ENCODE measurements at places on chromosomes 7 and 10. TPM values are rescaled to one million over a fixed set of nuclear protein-coding genes. Genes with fewer than 3 reads are reported as not detected.

GRCh38 chr7:155355745-155356144 is 58.1 kb downstream of the INSIG1 start:
- H3K4me3 ChIP-seq = no peak overlapping the region
- no peaks in the 10 kb centered on the region for H3K4me1 ChIP-seq
- H3K36me3 ChIP-seq = no peaks in the 10 kb centered on the region
- H3K27me3 ChIP-seq = peaks cover 46% of the 10 kb centered on the region
- DNase-seq = peak; percentile 34
- H3K27ac ChIP-seq = no peak overlapping the region

DNA sequence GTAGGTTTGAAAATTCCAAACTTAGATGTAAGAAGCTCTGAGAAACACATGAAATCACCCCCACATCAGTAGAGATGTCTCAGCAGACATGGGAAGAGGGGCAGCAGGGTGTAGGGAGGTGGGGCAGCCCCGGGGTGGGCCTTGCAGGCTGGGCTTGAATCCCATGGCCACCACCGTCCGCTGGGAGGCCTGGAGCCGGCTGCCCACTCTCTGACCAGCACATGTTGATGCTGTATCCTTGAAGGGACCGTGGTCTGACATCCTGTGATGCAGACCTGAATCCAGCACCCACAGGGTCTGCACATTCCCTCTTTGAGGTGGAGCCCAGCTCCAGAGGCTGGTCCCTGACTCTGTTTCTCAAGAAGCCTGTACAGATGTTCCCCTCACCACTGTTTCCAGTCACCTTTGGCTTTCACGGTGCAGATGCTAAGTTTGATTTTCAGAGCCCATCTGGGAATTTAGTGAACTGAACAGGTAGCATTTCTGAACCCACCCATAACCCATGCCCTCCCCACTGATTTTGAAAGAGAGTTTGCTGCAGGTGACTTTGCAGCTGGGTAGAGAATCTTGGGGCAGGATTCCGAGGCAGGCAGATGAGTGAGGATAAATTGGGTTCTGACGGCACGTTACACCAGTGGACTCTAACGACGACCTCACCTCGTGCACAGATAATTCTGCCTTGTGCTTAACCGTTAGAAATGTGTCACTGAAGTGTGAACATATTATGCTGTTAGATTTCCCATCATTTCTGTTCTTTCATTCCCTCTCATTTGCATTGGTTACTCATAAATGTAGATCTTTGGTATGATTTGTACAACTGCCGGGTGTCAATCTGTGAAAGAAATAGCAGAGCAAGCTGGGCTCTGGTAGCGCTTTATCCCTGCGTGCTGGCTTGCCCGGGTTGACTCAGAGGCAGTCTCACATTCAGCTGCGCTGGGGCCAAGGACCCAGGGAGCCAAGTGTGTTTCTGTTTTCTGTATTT is 45.7 kb downstream of the IKZF1 start:
- no peaks in the 10 kb centered on the region for H3K4me1 ChIP-seq
- no peaks in the 10 kb centered on the region for H3K27me3 ChIP-seq
- no peak for DNase-seq
- H3K4me3 ChIP-seq = no peak overlapping the region
- no peaks in the 10 kb centered on the region for H3K36me3 ChIP-seq
- H3K27ac ChIP-seq = peak overlapping the region; percentile 49

- H3K27me3 ChIP-seq = no peaks in the 10 kb centered on the region
- DNase-seq = no peak
- H3K27ac ChIP-seq = peak overlapping the region; percentile 8
- H3K36me3 ChIP-seq = no peaks in the 10 kb centered on the region
Measured at GRCh38 chr10:30985512-30985911, 46.2 kb downstream of the ZNF438 start.

GRCh38 chr10:50577681-50578350 is 45.9 kb downstream of the SGMS1 start:
- DNase-seq = no peak
- H3K36me3 ChIP-seq = no peaks in the 10 kb centered on the region
- no peak overlapping the region for H3K4me3 ChIP-seq
- peaks cover 21% of the 10 kb centered on the region for H3K4me1 ChIP-seq
- no peaks in the 10 kb centered on the region for H3K27me3 ChIP-seq
- peak overlapping the region; percentile 21 for H3K27ac ChIP-seq

DNA sequence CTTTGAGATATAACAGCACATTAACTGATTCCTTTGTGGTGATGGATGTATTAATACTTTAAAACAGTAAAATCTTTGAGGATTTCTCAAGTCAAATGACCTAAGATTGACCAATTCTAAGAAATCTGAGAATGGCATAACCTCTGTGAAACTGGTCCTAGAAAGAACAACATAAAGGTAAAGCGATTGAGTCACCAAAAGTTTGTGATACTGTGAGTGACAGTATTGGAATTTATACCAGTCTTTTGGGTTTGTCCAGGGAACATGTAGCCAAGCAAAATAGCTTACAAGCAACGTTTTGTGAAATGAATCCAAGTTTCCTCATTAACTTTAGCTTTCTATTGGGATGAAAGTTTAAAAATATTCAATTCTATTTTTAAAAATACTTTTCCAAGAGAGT is 157.4 kb upstream of the TMEM196 start:
- H3K27ac ChIP-seq = no peak overlapping the region
- no peaks in the 10 kb centered on the region for H3K4me1 ChIP-seq
- no peaks in the 10 kb centered on the region for H3K27me3 ChIP-seq
- DNase-seq = no peak

- DNase-seq = no peak
- H3K4me3 ChIP-seq = no peak overlapping the region
- no peaks in the 10 kb centered on the region for H3K36me3 ChIP-seq
- H3K4me1 ChIP-seq = peaks cover 5% of the 10 kb centered on the region
- H3K27ac ChIP-seq = no peak overlapping the region
Measured at GRCh38 chr7:29883462-29884398, 77.4 kb downstream of the WIPF3 start.

- peaks cover 17% of the 10 kb centered on the region for H3K36me3 ChIP-seq
- DNase-seq = no peak
- no peak overlapping the region for H3K27ac ChIP-seq
- H3K4me1 ChIP-seq = no peaks in the 10 kb centered on the region
- no peaks in the 10 kb centered on the region for H3K27me3 ChIP-seq
- H3K4me3 ChIP-seq = no peak overlapping the region
Measured at GRCh38 chr7:117190746-117191435, 132.0 kb downstream of the WNT2 start.

DNA sequence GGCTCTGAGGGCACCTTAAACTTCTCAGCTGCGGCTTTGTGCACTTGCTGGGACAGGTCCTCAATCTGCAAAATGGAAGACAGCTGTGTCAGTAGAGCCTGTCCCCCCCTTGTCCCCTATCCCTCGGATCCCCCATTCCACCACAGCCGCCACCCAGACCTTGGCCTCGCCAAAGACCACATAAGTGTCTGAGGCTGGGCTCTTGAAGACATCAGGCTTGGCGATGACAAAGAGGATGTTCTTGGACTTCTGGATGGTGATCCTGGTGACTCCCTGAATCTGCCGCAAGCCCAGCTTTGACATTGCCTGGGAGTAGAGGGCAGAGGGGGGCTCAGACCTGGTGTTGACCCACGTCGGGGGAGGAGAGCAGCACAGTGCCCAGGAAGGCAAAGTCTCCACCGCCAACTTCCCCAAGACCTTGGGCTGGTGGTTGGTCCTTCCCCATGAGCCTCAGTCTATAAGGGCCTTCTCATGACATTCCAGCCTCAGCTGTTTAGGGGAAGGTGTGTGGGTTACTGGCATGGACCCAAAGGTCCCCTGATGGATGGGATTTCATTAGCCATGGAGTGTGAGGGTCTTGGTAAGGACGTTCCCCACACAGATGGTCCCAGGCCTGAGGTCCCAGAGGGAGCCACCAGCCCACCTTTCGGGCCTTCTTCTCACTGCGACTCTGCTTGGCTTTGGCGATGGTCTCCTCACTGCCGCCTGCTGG is 7.7 kb downstream of the NACAD start:
- H3K27me3 ChIP-seq = no peaks in the 10 kb centered on the region
- no peak for DNase-seq
- H3K36me3 ChIP-seq = peaks cover 11% of the 10 kb centered on the region
- H3K27ac ChIP-seq = no peak overlapping the region
- no peaks in the 10 kb centered on the region for H3K4me1 ChIP-seq
- H3K4me3 ChIP-seq = no peak overlapping the region

DNA sequence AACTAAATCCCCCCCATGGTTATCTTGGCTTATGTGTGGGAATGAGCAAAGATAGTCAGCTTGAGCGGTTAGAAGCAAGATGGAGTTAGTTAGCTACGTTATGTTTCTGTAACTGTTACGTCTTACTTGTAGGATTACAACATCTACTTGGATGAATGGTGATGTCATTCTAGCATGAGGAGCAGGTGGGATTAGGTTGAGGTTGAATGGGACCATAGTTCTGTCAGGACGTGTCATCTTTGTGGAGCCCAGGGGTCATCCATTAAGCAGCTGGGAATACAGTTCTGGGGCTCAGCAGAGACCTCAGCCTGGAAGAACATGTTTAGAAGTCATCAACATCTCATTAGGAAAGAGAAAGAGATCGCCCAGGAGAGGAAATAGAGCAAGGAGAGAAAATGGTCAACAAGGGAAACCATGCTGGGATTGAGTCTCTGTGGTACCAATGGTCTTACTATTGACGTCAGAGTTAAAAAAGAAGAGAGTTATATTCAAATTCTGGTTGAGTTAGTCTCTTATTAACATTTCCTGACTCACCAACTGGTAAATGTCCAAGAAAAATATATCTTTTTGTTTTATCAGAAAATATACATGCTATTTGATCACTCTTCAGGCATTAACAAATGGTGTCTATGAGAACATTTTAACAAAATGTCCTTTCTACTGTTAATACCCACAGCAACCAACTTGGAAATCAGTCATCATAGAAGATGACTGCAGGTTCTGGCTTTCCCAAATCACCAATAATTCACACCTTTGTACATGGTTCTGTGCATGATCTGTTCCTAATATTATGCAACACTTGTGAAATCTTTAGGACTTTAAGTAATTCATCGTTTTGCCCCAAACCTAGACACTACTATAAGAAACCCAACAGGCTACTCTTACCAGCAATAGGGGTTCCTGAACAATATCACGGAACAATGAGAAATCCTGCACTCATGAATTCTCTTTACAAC is 96.9 kb downstream of the KIAA1217 start:
- DNase-seq = no peak
- H3K27me3 ChIP-seq = no peaks in the 10 kb centered on the region
- H3K4me1 ChIP-seq = peaks cover 15% of the 10 kb centered on the region
- H3K36me3 ChIP-seq = no peaks in the 10 kb centered on the region

- H3K4me3 ChIP-seq = no peak overlapping the region
- H3K27me3 ChIP-seq = no peaks in the 10 kb centered on the region
- peaks cover 2% of the 10 kb centered on the region for H3K36me3 ChIP-seq
- no peak for DNase-seq
- H3K27ac ChIP-seq = no peak overlapping the region
Measured at GRCh38 chr7:139033346-139034114, 2.3 kb downstream of the ZC3HAV1L start.

DNA sequence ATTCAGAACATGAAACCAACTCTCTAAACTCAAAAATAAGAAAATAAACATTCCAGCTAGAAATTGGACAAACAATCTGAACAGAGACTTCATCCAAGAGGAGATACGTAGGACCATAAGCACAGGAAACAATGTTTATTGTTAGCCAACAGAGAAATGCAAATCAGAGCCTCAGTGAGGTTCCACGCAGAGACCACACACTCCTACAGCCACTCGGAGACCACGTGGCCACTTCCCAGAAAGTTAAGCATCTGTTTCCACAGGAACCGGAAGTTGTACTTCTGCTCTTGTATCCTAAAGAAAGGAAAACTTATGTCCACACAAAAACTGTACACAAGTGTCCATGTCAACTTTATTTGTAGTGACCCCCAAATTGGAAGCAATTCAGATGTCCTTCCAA is 214.8 kb downstream of the MGMT start:
- no peak overlapping the region for H3K27ac ChIP-seq
- H3K4me3 ChIP-seq = no peak overlapping the region
- H3K27me3 ChIP-seq = no peaks in the 10 kb centered on the region
- DNase-seq = no peak
- no peaks in the 10 kb centered on the region for H3K36me3 ChIP-seq
- no peaks in the 10 kb centered on the region for H3K4me1 ChIP-seq

Gene UPK3BL2
- 19.3 TPM for total RNA-seq

Gene ACHE
- total RNA-seq = 2.9 TPM

Gene ASNS
- 15.7 TPM for total RNA-seq

Gene TRPV6
- total RNA-seq = 0.38 TPM

Gene RGS10
- 31.0 TPM for total RNA-seq

Gene SHTN1
- 40.4 TPM for total RNA-seq

Gene NEURL1
- 0.64 TPM for total RNA-seq

Gene EBLN1
- not detected for total RNA-seq
